ENCODE measurements at places on chromosomes 5 and 9. TPM values are rescaled to one million over a fixed set of nuclear protein-coding genes. Genes with fewer than 3 reads are reported as not detected.

The VCAN gene
- 234 TPM for total RNA-seq

The SPINK6 gene
- not detected for total RNA-seq

The ADAMTS2 gene
- 1.7 TPM for total RNA-seq

- no peaks in the 10 kb centered on the region for H3K36me3 ChIP-seq
- H3K4me3 ChIP-seq: no peak overlapping the region
- H3K27me3 ChIP-seq: peaks cover 17% of the 10 kb centered on the region
- no peaks in the 10 kb centered on the region for H3K4me1 ChIP-seq
- no peak for DNase-seq
Measured at GRCh38 chr5:148922606-148923005, 96.2 kb downstream of the ADRB2 start.

- peaks cover 26% of the 10 kb centered on the region for H3K36me3 ChIP-seq
- no peak overlapping the region for H3K4me3 ChIP-seq
- no peak for DNase-seq
- no peaks in the 10 kb centered on the region for H3K27me3 ChIP-seq
- H3K27ac ChIP-seq: no peak overlapping the region
- peaks cover 4% of the 10 kb centered on the region for H3K4me1 ChIP-seq
Measured at GRCh38 chr5:126811515-126812198, 34.7 kb downstream of the LMNB1 start.

All from neural crest cell (in vitro differentiated cells).